ENCODE measurements at places on chromosomes 1 and 21.

DNA sequence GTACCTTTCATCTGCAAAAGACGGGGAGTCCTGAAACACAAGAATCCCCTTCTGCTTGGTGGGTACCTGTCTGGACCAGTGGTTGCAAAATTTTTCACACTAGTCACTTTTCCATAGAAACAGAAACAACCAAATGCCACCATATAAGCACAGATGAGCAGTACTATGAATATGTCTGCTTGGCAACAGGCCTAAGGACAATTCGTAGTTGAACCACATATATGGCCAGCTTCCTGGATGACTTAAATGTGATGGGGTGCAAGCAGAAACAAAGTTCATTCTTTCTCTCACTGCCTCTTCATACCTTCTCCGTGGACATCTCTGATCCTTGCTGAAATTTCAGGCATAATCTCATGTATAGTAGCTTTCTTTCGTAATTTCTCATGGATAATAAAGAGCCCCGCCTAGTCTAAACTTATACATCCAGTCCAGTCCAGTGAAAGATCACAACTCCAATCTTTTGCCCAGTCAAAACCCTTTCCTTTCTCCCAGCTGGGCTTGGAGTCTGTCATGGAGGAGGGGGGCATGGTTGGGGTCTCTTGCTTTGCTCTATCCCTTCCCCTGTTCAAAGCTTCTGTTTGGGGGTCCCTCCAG lies 7.0 kb downstream of the FCAMR start:
- DNase-seq: no peak

GRCh38 chr21:34594566-34595234 lies 20.2 kb downstream of the RCAN1 start:
- no peak for DNase-seq

DNA sequence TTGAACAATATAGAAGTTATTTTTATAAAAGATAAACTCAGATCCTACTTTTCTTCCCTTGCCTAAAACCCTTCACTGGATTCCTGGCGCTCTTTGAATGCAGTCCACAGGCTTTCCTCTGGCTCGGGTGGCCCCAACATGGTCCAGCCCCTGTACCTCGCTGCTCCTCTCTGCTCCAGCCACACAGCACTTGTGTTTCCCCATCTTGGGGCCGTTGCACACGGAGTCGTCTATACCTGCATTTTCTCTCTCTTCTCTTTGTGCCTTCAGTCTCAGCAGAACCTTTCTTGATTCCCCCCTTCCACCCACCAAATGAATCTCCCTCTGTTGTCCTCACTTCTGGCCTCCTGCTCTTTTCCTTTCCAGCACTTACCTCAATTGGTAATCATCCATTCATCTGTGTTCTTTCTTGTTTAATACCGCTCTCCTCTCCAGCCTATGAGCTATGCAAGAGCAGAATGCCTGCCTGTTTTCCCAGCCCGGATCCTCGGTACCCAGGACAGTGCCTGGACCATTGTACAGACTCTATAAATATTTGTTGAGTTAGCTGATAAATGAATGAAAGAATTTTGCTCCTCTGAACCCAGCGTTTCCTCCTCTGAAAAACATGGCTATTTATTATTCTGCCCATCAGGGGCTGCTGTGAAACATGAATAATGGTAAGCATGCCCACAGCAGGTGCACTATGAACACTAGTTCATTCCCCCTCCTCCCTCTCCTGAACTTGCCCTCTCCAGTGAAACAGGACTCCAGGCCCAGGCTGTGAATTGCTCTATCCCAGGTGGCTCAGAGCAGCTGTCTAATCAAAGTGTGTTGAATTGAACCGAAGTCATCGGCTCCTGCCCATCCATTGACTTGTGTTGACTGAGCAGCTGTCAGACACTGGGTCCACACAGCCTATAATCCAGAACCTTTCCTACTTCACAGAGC lies 266.9 kb downstream of the PTPRU start:
- DNase-seq: no peak

DNA sequence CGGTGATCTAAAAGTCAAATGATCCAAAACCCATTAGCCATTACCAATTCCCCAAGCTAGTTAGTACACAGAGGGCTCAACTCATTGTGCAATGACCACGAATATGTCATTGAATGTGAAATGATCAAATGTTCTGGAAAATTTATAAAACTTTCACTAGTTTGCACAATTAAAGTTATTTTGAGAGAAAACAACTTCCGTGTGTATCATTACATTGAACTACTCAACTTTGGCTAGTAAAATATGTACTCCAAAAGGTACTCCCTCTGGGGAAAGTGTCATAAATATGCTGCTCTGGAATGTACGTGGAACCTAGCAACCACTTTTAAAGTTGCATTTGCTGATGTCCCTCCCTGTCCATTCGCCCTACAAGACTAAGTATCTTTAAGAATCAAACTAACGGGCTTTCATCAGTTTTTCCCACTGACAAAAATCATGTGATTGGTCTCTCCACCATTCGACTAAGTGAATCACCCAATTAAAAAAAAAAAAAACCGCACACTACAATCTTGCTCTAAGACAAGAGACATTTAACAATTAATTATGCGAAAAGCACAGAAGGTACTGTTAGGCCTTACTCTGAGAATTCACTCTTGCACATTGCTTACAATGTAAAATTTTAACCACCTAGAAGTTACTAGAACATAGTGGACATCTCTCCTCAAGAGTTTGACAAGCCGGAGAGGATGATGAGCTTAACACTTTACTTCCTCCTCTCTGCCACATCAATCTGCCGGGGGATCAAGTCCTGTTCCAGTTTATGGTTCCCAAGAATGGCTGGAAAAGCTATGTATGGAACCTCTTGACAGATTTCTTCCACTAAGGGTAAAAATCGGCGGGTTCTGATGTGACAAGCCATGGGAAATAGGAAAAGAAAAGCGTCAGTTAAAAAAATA lies 1.2 kb downstream of the ACBD3 start:
- DNase-seq: no peak

GRCh38 chr1:154386643-154387352 lies 18.3 kb upstream of the IL6R start:
- DNase-seq: peak; percentile 50

DNA sequence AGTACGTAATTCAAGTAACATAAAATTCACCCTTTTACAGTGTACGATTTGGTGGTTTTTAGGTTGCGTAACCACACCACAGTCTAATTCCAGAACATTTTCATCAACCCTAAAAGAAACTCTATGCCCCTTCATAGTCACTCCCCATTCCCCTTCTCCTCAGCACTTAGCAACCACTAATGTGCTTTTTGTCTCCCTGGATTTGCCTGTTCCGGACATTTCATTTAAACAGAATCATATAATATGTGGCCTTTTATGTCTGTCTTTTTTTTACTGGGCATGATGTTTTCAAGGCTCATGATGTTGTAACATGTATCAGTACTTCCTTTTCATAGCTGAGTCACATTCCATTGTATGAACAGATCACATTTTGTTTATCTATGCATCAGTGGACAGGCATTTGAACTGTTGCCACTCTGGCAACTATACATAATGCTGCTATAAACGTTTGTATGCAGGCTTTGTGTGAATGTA lies 20.8 kb downstream of the OBSCN start:
- no peak for DNase-seq

- DNase-seq: no peak
Observed at GRCh38 chr1:48677306-48678287, 99.1 kb downstream of the BEND5 start.

- DNase-seq: no peak
Observed at GRCh38 chr1:27536767-27537166, 46.8 kb upstream of the WASF2 start.

GRCh38 chr1:5746611-5747425 lies 245.4 kb downstream of the NPHP4 start:
- no peak for DNase-seq

- DNase-seq: no peak
Observed at GRCh38 chr1:199135901-199136300, 497.1 kb downstream of the PTPRC start.

- DNase-seq: no peak
Observed at GRCh38 chr1:178898401-178898800, 27.5 kb upstream of the ANGPTL1 start.

DNA sequence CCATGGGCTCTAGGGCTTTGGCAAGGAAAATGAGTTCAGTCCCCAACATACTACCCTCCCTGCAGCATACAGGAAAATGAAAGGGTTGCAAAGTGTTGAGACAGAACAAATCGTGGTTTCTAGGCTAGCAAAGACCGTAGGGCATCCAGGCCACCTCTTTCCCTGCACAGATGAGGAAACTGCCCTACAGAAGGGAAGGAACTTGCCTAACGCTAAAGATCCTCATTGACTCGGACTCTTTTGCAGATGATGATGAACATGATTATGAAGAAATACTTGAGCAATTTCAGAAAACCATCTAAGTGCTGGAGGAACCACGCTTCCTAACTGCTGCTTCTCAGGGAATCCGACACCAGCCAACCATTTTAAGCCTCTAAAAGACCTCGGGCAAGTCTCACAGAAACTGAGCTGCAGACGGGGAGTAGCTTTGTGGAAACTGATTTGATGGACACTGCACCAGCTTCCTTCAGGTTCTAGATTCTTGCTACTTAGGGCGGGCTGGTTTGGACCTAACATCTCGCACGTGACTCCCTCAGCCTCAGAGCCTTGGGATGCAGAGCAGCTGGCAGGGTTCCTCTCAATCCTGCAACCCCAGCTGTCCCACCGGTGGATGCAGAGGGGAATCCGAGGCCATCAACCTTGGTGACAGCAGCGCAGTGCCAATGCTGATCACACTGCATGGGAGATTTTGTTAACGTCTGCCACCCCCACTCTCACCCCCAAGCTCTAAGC lies 13.4 kb downstream of the THEMIS2 start:
- no peak for DNase-seq

- DNase-seq: no peak
Observed at GRCh38 chr1:205444931-205445645, 10.8 kb downstream of the BLACAT1 start.

GRCh38 chr1:158185770-158186169 lies 5.1 kb downstream of the CD1D start:
- DNase-seq: no peak

DNA sequence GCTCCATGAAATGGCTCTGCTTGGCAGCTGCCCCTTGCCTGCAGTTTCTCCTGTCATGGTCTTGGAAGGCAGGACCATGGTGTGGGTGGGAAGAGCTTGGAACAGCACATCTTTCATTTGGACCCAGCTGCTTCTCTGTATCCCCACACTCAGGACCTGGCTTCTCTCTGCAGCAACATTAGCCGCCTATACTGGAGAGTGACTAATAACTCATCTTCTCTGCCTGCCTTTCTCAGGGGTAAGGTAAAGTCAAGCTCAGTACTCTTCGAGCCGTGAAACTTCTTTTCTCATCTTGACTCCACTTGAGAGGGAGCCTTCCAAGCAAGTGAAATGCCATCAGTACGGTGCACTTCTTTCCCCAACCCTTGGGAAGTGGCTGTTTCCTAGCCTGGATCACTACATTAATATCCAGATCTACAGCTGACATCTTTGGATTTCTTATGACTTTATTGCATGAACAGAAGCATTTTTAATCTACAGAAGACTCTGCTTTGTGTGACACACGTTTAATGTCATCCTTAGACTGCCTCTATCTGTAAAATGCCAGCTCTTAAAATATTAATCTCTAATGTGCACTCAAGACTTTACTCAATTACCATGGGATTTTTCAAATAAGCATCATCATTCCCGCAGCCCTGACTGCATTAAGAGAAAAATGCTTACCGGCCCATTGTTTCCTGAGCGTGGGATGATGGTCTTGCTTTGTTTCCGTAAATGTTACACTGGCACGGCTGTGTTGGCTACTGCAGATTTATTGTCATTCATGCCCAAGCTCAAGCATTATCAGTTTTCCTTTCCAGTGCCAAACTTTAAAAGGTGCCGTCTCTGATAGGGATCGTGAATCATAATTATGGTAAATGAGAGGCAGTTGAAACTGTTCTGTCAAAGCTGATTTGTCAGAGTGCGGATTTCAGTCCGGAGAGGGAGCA lies 242.9 kb downstream of the HHAT start:
- no peak for DNase-seq

GRCh38 chr1:105442901-105443300 lies 1613.6 kb upstream of the PRMT6 start:
- no peak for DNase-seq

GRCh38 chr1:207988326-207989165 lies 77.6 kb upstream of the CD34 start:
- no peak for DNase-seq

GRCh38 chr1:86201311-86201710 lies 44.7 kb upstream of the COL24A1 start:
- DNase-seq: no peak

GRCh38 chr21:34132926-34133325 lies 59.5 kb downstream of the MRPS6 start:
- no peak for DNase-seq

DNA sequence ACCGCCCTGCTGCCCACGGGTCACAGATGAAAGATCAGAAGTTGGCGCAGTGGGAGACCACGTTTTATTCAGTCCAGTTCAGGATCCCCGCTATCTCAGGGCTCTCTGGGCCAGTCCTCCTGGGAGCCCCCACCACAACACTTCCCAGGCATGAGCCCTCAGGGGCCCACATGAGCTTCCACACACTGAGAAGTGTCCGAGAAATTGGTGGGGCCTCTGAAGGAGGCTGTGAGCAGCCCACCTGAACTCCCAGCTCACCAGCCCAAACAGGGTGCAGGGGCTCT lies 12.1 kb downstream of the TRIM46 start:
- DNase-seq: no peak

DNA sequence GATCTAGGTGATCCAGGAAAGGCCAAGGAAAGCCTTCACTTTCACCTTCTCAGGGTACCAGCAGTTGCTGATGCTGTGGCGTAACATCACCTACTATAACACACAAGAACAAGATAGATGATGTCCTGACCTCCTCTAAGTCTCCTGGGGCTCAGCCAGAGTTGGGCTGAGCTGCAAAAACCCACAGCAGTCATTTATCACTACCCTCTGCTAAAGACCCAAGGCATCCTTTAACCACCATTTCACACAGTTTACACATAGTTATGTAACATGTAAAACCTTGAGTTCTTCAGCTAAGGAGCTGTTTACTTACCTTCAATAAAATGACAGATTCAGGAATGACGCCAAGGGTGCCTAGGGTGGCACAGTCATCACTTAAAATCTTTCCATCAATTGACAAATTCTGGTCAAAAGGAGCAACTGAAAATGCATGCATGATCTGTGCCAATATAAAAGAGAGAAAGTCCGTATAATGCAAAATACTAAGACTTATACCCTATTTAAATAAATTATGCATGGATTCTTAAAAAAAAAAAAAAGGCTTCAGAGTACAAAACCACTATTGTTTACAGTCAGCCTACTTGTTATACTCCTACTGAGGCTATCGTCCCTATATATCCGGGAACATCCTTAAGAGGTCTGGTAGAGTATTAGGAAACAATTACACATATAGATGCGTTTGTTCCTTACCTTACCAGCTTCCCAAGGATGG lies 20.7 kb upstream of the RAP1GAP start:
- DNase-seq: no peak

DNA sequence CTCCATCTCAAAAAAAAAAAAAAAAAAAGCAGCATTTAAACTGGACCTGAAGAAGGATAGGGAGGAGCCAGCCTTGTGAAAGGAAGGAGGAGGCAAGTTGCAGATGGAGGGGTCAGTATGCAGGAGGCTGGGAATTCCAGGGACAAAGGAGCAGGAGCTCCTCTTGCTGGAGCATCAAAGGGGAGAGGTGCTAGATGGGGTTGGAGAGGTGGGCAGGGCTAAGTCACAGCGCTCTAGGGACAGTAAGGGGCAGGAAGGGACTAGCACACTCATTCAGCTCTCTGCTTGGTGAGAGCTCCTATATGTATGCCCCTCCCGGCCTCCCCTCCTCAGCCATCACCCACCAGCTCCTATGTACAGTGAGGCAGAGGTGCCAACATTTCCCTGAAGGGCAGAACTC lies 26.8 kb downstream of the MAP7D1 start:
- DNase-seq: no peak

GRCh38 chr1:156495401-156496140 lies 5.0 kb downstream of the MEF2D start:
- no peak for DNase-seq
